ENCODE measurements at places on chromosomes 5 and 9.

- DNase-seq = peak; percentile 73
These were observed 12.9 kb upstream of the SLCO6A1 start for GRCh38 chr5:102511666-102512065.

DNA sequence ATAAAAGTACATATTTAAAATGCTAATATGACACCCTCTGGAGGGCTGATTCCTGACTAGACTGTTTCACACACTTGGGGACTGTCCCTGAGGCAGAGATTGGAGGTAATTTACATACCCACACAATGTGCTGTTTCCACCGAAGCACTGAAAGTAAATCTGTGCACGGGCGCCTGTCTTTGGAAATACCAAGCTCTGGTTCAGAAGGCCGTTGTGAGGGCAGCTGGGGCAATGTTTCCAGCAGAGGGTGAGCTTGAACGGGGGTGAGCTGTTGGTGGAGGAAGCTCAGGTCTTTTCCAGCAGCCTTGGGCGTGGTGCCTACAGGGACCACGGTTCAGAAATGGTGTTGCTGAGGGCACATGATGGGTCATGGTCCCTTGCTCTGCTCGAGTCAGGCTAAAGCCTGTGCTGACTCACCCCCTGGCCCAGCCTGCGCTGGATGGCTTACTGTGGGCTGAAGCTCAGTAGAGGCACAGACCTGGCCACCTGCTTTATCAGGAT lies 25.8 kb upstream of the HMCN2 start:
- no peak for DNase-seq

- peak; percentile 47 for DNase-seq
These were observed 16.0 kb upstream of the PUM3 start for GRCh38 chr9:2859776-2860379.

DNA sequence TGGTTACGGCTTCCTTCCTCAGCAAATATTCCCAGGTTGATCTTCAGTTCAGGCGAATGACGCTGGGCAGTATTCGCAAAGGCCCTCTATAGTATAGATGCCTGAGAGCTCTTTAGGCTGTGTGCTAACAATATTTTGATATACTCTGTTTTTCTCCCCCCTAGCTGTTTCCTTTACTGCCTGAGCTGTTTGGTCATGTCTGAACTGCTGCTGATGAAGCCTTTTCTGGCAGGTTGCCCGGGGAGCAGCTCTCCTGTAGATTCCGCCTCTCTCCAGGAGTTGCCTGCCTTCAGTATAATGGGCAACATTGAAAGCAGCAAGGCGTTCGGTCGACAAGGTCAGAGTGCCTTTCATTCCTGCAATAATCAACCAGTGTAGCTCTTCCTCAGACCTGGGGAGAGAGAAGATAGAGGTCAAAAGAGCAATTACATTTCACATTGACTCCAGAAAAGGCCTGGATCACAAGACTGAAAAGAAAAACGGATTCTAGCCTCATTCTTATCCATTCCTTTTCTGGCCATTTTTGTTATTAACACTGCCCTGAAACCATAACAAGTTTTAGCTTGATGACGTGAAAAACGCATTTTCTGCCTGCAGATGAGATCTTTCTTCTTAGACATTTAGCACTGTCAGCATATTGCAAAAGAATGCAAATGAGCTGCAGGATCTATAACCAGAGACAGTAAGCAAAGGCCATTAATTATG lies 60.1 kb upstream of the ZNF608 start:
- no peak for DNase-seq

DNA sequence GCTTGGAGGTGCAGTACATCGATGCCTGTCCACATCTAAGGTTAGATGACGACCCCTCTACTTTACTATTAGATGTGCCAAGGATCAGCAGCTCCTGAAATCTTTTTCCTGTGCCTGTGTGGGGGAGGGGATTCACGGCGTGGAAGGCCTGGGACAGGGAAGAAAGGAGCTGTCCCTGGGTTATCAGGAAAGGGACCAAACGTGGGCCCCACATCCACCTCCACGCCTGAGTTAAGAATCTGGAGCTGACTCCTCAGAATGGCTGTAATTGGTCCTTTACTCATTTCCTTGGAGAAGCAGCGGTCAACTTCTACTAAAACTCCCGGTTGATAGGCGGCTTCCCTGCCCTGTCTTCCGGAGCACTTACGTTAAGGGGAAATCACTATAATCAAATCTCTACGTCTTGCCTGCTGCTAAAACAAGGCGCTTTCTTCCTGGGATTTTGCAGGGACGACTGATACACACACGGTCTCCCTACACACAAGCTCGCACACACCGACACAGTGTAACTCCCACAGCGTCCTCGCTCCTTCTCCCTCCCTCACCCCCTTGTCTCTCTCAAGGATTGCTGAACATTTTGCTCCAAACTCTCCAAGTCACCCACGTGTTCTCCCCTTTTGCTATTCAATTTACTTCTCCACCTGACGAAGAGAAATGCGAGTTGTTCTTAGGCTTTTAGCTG lies 1.4 kb downstream of the PDE4D start:
- no peak for DNase-seq

- DNase-seq = no peak
These were observed 84.1 kb downstream of the PHF2 start for GRCh38 chr9:93660352-93661046.

- DNase-seq = no peak
These were observed 165.4 kb upstream of the LHFPL2 start for GRCh38 chr5:78813906-78814530.

DNA sequence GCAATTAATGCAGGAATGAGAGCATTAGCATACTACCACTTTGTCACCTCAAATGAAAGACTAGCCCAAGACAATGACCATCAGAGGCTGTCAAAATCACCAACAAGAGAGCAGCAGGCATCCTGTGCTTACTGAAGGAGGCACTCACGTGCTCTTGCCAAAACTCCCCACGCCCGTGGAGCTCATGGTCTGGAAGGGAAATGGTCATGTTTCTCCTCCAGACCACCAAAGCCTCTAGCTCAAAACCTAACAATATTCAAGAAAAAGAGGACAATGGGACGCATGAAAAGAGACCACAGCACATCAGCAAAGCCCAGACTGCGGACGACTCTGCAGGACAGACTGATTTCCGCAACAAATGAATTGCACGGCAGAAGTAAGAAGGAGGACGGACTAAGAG lies 12.8 kb downstream of the AKNA start:
- DNase-seq = no peak

DNA sequence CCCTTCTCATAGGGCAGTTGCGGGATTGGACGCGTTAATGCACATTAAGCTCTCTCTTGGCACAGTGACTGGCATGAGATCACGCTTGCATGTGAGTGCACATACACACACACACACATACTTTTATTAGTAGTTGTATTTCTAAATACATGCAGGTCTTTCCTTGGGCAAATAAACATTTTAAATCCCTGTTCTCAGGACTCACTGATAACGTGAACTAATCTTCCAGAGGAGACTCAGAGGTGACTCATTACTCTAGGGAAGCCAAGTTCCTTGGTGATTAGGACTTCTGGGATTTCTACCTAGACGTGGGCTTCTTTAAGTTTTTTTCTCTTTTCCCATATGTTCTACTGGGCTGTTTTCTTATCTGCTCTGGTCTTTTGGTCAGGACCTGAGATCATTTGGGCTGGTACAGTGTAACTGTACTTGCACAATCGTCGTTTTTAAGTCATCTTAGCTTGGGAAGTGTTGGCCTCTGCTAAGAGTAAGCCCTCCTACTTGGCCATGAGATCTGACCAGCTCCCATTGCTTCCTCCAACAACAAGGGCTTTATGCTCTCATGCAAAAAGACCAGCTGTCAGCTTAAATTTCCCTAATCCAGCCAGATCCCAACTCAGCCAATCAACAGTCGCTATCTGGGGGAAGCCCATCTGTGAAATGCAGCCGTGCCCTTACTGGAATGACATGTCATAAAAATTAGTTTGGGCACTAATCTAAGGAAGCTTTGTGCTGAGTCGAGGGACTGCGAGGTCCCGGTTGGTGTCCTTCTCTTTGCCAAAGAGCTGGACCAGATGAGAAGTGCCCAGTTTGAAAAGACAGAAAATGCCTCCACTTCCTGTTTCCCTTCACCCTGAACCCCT lies 176.4 kb upstream of the ANKRD55 start:
- peak; percentile 69 for DNase-seq

- DNase-seq = no peak
These were observed 421.5 kb upstream of the DAP start for GRCh38 chr5:11182441-11183080.

- no peak for DNase-seq
These were observed 36.1 kb downstream of the OLFML2A start for GRCh38 chr9:124813041-124813440.

DNA sequence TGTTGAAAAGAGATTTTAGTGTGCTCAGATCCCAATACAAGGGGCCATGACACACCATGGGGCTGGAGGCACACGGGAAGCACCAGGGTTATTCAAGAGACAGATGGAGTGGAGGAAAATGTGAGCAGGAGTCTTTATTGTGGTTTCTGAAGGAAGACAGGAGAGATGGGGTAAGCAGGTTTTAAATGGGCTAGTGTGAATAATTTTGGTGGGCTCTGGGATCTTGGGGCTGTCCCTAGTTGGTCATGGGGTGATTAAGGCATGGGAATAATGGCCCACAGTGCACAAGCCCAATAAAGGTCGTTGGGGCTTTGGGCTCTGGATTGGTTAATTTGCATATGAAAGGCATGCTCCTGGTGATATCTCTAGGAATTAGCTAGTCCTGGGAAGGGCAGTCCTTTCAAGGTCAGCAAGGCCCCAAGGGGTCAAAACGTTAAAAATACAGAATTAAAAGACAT lies 3.6 kb upstream of the SCGB3A2 start:
- no peak for DNase-seq

- DNase-seq = no peak
These were observed 212.3 kb upstream of the MPDZ start for GRCh38 chr9:13491493-13492424.

GRCh38 chr9:117826837-117827236 lies 122.6 kb downstream of the TLR4 start:
- DNase-seq = no peak

- DNase-seq = no peak
These were observed 101.8 kb downstream of the SPRY4 start for GRCh38 chr5:142222866-142223558.

DNA sequence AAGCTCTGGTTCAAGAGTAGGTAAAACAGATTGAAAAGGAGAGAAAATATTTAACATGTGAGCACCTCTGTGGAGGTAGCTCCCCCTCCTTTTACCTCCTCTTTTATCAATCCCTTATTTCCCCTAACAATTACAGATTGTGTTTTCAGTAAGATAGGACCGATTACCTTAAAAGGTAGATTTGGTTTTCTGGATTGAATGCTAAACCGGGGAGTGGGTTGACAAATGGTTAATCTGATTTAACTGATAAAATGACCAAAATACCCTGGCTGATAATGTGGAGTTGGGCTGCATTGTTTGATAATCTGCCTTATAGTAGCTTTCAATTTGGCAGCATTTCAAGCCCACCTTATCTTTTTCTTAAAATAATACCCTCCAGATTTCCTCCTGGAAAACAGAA lies 83.9 kb downstream of the EGFLAM start:
- DNase-seq = no peak

DNA sequence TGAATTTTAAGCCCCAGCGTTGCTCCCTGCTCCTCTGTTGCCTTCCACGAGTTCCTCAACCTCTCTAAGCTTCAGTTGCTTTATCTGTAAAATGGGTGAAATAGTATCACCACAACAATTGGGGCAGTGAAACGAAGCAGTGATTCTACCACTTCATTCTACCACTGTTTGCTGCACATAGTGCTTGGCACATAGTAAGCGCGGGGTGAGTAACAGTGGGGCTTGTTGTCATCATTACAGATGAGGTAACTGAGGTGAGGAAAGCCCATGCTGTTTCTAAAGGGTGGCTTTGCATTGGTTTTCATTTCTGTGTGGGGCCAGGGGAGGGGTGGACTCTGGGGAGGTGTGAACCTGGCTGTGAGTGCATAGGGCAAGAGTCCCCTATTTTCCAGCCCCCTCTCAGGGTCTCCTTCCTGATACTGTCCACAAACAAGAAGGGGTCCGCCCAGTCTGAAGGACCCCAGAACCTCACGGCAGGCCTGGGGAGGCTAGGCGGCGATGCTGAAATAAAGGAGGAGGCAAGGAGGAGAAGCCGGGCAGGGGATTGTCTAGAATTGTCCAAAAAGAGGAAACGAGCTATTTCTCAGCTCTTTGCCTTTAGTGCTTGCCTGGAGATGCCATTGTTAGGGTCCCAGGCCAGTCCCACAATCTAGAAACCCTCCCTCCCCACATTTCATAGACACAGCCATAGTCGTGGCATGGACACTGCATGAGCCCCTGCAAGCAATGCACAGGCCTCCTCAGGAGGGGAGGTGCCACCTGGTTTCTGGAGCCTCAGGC lies 65.6 kb downstream of the IL6ST start:
- DNase-seq = no peak

DNA sequence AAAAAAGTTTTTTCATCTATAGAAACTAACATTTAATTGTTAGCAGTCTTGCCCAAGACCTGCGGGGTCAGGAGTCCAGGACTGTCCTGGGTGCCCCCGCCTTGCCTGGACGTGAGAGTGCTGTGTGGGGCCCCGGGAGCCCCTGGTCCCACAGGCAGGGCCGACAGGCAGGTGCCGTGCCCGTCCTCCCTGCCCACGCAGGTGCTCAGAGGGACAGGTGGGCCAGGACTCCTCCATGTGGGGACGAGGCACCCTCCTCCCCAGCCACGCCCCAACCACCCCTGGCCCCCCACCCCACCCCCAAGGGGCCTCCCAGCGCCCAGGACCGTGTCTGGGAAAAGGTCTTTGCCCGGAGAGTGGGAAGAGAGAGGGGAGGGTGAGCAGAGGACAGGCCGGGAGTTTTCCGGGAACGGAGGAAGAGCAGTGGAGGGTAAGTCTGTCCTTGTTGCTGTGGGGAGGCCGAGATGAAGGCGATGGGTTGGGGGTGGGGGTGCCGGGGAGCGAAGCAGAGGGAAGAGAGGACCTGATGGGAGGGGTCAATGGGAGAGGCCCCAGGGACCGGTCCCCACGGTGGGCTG lies 2.7 kb upstream of the LCN12 start:
- no peak for DNase-seq

DNA sequence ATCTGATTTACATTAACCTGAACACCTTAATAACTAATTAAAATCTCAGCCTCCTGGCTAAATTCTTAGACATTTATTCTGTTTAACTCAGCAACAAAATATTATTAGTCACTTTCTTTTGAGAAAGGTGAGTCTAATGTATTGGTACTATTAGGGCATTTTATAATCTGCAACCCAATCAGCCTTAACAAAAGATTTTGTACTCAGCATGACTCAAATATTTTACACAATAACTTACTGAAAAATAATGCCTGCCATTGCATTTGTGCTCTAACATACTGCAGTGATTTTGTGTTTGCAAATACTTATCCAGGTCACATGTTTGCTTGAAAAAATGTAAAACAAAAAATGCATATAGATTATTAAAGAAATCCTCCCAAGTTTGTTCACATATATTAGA lies 1129.9 kb downstream of the TAF11L14 start:
- no peak for DNase-seq

GRCh38 chr9:131769361-131769760 lies 29.5 kb upstream of the RAPGEF1 start:
- DNase-seq = no peak

DNA sequence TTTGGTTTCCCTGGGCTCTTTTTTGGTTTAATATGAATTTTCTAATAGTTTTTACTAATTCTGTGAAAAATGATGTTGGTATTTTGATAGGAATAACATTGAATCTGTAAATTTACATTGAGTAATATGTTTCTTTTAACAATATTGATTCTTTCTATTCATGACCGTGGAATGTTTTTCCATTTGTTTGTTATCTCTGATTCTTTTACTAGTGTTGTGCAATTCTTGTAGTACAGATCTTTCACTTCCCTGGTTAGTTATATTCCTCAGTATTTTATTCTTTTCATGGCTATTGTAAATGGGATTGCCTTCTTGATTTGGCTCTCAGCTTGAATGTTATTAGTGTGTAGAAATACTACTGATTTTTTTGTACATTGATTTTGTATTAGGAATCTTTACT lies 137.9 kb downstream of the PRR16 start:
- DNase-seq = no peak

Data from fibroblast of gingiva (primary cell).